ENCODE measurements at places on chromosomes 6 and 20.

DNA sequence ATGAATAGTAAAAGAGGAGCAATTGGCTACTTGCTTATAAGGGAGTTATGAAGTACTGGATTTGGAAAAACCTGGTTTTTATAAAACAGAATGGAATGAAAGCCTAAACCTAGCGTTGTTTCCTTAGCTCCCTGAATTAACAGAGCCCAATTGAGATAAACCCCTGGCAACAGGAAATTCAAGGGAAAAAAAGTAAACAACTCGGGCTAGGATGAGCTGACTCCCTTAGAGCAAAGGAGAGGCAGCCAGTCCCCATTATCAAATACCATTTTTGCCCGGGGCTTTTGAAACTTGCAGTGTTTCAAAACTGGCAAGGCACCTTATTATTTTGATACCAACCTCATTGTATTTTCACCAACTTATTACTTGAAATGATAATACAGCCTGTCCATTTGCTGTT is 587.5 kb downstream of the CD109 start:
- no peak for DNase-seq

GRCh38 chr20:44911264-44911921 is 1.5 kb downstream of the PABPC1L start:
- peak; percentile 72 for DNase-seq

DNA sequence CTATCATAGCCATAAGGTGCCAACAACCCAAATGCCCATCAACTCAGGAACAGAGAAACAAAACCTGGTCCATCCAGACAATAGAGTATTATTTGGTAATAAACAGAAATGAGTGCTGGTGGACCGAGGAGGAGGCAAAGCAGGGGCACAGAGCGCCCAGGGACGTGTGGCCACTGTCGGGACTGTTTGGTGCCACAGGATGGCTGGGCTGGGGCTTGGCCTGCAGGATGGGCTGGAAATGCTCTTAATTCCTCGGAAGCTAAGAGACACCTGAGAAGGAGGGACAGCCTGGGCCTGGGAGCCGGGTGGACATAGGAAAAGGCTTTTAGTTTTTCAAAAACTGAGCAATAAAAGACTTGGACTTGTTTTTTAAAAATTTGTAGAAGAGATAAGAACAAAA is 216.4 kb downstream of the DLL1 start:
- no peak for DNase-seq

DNA sequence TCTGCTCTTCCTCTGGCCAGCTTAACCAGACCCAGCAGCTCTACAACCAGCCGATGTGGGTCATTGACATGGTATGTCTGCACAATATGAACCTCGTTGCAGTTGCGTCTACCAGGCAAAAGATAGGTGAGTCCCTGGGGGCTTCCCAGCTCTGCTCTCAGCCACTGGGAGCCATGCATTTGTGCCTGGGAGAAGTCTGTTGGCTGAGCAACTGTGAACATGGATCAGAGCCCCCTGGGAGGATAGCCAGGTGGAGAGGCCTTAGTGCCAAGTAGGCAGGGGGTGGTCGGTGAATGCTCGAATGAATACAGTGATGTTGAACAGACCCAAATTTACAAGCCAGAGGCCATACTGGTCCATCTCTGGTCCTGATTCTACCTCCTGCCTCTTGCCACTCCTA is 30.6 kb downstream of the EFCAB8 start:
- DNase-seq: no peak

DNA sequence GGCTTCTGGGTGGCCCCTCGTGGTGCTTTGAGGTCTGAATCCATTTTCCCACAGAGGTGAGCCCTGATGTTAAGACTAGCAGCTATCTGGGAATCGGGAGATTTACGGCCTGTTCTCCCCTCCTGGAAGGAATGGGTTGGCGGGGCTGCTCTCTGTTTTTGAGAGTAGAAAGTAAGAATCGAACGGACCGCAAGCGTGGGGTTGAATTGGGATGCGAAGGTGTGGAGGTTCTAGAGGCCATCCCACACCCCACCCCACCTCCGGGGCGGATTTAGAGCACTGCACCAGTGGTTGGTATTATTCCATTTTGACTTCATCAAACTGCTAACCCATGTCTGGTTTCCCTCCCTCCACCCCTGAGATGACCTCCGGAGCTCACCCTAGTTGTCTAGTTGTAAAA is 11.5 kb downstream of the PYGB start:
- DNase-seq: no peak

DNA sequence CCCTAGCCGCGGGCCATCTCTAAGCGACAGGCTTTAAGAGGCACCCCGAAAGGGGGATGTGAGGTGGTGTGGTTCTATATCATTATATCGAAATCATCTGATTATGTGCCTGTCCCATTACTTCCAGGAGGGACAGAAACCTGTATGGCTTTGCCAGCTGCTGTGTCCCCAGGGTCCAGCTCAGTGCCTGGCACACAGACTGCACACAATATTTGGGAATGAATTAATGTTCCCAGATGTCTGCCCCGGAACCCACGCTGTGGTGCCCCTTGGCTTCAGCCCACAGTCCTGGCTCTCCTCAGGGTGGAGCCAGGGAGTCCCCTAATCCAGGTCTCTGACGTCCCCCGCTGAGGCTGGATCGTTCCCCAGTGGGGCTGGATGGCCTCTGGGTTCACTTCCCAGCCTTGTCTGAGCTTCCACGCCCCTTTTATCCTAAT is 8.9 kb upstream of the AHCY start:
- no peak for DNase-seq

GRCh38 chr6:119259027-119259426 is 90.5 kb downstream of the MAN1A1 start:
- DNase-seq: no peak

DNA sequence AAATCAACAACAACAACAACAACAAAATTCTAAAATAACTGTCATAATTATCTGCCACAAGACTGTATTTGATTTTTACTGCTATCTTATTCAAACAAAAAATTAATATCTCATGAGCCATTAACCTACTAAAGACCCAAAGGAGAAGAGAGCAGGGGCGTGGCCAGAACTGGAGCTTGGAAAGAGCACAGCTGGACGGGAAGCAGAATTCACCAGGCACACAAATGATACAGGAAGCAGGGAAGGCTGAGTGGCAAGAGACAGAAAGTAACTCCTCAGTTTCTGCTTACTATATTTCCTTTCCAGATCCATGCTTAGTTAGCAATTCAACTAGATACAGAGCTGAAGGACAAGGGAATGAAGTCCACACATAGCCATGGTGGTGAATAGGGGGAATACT is 54.4 kb downstream of the FKBP5 start:
- no peak for DNase-seq

GRCh38 chr6:149150801-149151398 is 166.6 kb upstream of the TAB2 start:
- no peak for DNase-seq

- DNase-seq: no peak
These were observed 224.1 kb upstream of the MYLIP start for GRCh38 chr6:15904651-15905376.

GRCh38 chr6:160362556-160362955 is 14.4 kb downstream of the SLC22A3 start:
- no peak for DNase-seq

GRCh38 chr6:170011204-170012036 is 260.0 kb downstream of the ERMARD start:
- peak; percentile 98 for DNase-seq

GRCh38 chr20:41572010-41572572 is 46.1 kb downstream of the CHD6 start:
- no peak for DNase-seq

DNA sequence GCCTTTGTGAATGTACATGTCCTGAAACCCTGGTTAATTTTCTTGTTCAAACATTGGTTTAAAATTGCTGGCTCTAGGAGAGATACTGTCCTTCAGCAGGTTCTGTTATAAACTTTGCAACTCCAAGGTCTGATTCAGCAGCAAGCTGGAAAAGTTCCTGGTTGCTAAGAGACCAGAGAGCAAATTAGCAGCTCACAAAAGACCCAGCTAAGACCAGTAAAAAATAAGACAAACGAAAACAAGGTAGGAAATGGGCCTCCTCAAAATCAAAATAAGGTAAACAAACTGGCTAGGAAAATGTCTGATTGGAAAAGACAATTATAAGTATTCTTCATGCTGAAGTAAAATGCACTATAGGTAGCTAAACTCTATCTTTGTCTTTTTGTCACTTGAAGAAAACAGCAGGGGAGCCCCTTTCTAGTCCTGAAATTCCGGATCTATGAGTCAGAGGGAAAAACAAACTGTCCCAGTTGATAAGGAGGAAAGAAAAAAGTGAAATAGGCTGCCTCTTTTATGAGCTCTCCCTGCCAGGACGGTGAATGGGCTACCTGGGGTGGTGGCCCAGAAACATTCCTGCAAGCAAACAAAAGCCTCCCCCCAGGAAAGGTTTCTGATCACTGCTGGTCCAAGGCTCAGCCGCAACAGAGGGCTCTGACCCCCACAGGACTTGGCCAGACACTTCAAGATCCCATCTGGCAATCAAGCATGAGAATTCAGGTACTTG is 41.6 kb downstream of the UNC5CL start:
- DNase-seq: no peak

GRCh38 chr20:57282670-57283361 is 16.4 kb upstream of the BMP7 start:
- no peak for DNase-seq

DNA sequence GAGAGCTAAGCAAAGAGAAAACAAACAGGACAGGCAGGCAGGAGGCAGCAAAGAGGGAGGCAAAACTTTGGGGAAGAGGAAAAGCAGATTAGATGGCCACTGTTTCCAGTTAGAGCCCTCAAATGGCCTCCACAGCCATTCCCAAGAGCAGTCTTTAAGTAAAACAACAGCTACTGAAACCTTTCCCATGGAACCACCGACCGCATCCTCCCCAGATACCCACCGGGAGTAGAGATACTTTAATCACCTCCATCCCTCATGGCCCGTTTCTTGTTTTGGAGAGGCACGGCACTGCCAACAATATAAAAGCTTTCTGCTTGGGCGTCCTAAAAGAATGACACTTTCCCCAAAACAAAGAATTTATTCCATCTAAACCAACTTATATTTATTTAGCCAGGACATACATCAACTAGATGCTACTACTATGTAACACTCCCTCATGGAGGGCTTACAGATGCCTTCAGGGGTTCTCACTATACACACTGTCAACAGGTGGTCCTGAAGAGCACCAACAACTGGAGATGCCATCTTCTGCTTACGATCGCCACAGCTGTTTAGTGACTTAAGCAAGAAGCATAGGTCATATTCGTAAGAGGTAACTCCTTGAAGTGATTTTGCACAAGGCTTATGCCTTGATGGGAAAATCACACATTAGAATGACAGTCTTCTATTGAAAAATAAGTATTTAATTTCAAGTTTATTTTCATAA is 43.4 kb downstream of the CNKSR3 start:
- no peak for DNase-seq

GRCh38 chr6:156773476-156773875 is 3.7 kb upstream of the ARID1B start:
- DNase-seq: no peak

GRCh38 chr20:25045343-25045712 is 12.6 kb downstream of the ACSS1 start:
- DNase-seq: no peak

- no peak for DNase-seq
These were observed 11.4 kb downstream of the PKIB start for GRCh38 chr6:122621638-122622037.

GRCh38 chr6:25704001-25704400 is 50.5 kb upstream of the SLC17A4 start:
- DNase-seq: no peak

GRCh38 chr20:43379239-43379917 is 78.3 kb upstream of the SRSF6 start:
- no peak for DNase-seq

- DNase-seq: peak; percentile 92
These were observed 32.4 kb downstream of the SNX3 start for GRCh38 chr6:108228416-108228815.

DNA sequence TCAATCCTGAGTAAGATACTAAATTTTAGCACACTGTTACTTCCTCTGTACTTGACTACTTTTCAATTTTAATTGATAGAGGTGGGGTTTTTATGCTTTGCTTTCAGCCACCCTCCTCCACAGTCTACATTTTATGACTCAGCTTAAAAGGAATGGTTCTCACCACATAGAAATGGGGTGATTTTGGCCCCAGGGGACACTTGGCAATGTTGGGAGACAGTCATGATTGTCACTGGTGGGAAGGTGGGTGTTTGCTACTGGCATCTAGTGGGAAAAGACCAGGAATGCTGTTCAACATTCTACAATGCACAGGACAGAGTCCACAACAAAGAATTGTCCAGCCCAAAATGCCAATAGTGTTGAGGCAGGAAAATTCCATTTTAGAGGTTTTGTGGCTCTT is 71.3 kb downstream of the PCSK2 start:
- DNase-seq: no peak

DNA sequence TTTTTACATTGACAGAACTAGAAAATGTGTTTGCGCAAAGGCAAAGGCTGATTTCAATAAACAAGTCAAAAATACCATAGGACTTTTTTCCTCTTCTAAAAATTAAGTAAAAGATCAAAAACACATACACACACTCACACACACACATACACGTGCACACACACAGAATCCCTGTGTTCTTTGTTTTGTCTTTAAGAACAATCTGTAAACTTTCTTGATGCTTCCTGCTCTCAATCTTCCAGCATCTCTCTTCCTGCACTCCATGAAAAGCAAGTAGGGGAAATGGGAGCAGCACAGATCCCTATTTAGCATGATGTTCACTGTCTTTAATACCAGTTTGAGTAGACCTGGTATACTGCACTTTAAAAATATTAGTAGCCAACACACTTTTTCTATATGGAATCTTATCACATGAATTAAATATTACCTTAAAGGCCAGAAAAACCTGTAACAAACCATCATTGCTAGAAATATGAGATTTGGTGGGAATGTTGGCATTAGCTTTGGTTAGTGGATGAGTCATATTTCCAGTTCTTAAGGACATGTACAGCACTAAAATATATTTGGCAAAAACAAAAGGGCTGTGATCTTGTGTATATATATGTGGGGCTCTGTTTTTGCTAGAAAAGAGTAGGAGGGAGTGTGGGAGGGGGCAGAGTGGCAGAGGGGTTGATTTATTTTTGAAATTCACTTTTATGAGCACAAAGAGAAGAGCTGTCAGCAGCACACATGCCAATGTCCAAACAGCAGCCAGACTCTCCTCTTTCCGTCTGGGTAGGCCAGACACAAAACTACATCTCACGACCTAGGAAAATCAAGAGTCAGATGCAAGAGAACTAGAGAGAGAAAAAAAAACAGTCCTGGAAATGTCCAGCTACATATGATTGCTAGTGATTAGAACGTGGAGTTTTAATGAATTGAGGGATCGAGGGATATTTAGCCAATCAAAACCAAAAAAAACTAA is 4.6 kb downstream of the PTPRK start:
- DNase-seq: no peak

GRCh38 chr6:121403964-121404363 is 31.5 kb upstream of the GJA1 start:
- no peak for DNase-seq

All from hematopoietic multipotent progenitor cell treated with erythropoietin and hydrocortisone succinate and interleukin-3 and kit ligand, for 8 days (in vitro differentiated cells).